ENCODE measurements at places on chromosomes 12 and 14. TPM values are rescaled to one million over a fixed set of nuclear protein-coding genes. Genes with fewer than 3 reads are reported as not detected.

The PZP gene
- total RNA-seq: not detected

The OR4Q3 gene
- not detected for total RNA-seq

The MLXIP gene
- 21.1 TPM for total RNA-seq

The SERPINA9 gene
- total RNA-seq: not detected

The TSPAN19 gene
- 0.49 TPM for total RNA-seq

DNA sequence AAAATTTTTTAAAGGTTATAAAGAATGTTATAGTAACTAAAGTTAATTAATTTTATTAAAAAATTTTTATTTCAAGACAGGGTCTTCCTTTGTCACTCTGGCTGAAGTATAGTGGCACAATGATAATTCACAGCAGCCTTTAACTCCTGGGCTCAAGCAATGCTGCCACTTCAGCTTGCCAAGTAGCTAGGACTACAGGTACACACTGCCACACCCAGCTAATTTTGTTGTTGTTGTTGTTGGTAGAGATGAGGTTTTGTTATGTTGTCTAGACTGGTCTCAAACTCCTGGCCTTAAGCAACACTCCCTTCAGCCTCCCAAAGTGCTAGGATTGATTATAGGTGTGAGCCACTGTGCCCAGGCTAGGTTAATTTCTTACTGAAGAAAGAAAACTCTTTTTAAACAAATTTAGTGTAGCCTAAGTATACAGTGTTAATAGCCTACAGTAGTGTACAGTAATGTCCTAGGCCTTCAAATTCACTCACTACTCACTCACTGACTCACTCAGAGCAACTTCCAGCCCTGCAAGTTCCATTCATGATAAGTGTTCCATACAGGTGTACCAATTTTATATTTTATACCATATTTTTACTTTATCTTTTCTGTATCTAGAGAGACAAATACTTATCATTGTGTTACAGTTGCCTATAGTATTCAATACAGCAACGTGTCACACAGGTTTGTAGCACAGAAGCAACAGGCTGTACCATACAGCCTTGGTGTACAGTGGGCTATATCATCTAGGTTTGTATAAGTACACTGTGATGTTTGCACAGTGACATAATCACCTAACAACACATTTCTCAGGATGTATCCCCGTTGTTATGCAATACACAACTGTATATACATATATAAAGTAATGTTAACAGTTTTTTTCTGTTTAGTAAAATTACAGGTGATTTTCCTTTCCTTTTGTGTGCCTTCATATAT is 24.7 kb upstream of the DNAAF2 start:
- DNase-seq: no peak

- DNase-seq: no peak
These were observed 145.7 kb downstream of the CHST11 start for GRCh38 chr12:104602406-104602805.

DNA sequence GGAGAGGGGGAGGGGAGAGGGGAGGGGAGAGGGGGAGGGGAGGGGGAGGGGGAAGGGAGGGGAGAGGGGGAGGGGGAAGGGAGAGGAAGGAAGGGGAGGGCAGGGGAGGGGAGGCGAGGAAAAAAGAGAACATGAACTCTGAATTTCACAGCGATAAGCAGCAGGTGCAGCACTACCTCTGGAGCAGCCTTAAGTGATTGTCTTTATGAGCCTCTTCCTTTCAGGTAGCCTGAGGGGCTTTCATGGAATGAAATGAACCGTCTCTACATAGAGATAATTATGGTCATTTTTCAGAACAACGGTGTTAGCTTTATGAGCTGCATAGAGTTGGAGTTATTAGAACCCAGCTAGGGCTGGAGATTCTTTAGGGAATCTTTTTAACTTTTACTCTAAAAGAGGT is 18.1 kb upstream of the PTCSC3 start:
- no peak for DNase-seq

DNA sequence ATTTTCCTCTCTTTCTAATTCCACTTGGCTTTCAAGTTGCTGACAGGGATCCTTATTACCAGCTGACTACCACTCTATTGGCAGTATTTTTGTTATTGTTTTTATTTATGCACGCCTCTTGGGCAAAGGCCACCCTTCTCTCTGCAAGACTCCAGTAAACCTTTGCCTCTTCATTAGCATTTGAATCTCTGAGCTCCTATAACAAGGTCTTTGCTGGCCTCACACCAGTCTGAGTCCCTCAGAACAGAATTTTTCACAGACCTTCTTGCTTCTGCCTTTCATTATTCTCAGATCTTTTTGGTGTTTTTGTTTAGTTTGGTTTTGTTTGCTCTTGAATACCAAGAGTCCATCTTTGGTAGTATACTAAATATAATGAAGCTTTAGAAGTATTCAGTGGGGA is 145.9 kb downstream of the PDZRN4 start:
- no peak for DNase-seq

- peak; percentile 78 for DNase-seq
These were observed 129.6 kb downstream of the NCOR2 start for GRCh38 chr12:124437617-124438436.

DNA sequence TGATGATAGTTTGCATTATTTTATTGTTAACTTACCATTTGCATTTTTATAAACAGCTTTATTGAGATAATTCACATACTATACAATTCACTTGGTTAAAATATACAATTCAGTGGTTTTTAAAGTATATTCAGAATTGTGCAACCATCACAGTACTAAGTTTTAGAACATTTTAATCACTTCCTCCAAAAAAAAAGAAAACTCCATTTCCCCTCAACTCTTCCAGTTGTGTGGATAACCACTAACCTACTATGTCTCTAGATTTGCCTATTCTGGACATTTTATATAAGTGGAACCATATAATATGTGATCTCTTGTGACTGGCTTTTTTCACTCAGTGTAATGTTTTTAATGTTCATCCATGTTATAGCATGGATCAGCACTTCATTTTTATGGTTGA is 41.3 kb downstream of the WNK1 start:
- no peak for DNase-seq

DNA sequence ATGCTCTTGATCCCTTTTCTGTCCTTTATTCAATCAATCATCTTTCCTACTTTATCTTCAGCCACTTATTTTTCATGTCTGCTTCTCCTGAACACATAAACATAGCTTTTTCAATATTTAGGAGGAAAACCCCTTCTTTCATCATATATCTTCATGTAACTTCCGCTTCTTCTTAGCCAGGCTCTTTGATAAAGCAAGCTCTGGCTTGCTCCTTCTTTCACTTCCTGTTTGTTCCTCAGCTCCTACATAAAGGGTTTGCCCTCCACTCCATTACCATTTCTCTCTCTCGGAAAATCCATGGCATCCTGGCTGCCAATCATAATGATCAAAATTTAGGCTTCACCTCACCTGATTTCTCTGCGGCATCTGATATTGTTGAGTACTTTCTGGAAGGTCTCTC is 33.7 kb upstream of the HELB start:
- DNase-seq: no peak

DNA sequence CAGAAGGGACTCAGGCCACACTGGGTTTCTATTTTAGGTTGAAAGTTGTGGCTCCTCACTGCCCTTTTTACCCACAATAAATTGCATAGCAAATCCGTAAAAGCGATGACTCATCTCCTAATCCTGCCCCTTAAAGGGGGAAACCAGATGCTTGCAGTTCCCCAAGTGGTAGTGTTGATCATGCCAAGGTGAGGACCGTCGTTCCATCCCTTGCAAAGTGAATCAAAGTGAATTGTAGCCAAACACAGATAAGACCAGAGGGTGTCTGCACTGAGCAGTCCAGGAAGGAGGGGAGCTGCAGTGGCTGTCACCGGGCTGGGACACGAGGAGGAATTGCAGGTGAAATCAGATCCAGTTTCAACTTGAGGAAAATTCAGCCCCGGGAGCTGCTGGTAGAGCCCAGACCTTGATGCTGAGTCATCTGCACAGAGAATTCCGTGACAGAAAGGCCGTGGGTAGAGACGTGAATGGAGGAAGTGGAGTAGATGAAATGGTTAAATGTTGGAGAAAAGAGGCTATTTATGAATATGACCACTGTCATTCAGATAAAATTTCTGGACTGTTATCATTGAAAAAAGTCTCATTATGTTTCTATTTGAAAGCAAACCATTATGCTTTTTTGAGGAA is 44.2 kb upstream of the MMP17 start:
- peak; percentile 66 for DNase-seq

DNA sequence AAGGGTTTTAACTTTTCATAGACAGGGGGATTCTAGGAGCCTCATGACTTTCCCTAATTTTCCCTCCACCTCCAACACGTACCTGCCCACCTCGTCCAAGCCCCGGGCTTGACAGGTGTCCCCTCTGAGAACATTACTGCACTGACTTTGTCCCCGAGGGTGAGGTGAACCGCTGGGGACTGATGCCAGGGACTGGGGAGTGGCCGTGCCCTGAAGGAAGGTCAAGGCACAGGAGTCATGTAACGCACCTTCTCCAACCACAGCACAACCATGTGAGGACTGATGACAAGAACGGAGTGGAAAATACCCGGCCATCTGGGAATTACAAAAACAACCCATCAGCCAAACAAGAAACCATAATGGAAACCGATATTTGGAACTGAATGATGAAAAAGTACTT is 214.7 kb upstream of the C14orf180 start:
- DNase-seq: no peak

DNA sequence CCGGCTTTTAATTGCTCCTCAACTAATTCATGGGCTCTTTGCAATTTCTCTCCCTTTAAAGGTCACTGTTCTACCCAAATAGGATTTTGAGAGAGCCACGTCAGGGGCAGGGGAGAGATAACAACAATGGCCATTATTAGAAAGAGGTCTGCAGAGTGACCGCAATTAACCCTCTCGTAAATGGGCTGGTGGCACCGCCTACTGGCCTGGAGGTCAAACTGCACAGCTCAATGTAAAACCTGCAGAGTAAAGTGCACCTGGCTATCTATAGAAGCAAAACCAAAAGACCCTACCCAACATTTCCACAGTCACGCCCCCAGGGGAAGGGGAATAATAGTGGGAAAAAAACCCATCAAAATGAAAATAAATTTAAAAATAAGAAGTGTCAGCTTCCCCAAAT is 21.6 kb upstream of the CLEC4E start:
- no peak for DNase-seq

GRCh38 chr12:121806546-121807423 is 3.0 kb downstream of the SETD1B start:
- DNase-seq: no peak

GRCh38 chr12:76083246-76083903 is 1.1 kb downstream of the NAP1L1 start:
- DNase-seq: no peak

DNA sequence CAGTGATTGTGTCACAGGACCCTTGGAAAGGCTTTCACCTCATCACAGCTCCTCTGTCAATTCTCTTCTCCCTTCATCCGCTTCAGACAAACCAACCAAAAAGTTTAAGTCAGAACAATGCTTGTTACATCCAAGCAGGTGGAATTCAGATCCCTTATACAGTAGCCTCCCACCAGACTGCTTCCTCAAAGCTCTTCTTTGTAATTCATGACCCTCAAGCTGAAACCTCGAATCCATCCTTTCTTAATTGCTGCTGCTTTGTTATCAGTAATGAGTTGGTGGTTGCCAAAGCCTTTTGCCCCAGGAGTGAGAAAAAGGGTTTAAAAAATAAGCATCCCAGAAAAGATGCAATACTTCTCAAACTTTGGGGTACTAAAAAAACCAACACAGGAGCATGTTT is 9.5 kb downstream of the BEST3 start:
- DNase-seq: peak; percentile 4

DNA sequence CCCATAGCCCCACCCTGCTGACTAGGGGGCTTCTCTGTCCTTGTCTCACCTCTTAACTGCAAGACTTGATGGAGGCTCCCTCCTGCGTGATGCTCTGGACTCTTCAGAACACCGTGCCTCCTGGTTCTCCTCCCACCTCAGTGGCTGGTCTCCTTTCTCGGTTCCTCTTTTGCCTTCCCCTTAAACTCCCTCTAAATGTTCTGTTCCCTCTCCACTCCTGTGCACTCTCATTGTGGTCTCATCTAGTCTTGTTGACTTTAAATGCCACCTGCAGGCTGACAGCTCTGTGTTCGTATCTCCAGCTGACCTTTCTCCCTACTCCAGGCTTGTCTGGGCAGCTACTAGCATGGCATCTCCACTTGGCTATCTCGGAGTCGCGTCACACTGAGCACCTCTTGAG is 28.3 kb downstream of the DYNC1H1 start:
- DNase-seq: no peak

- no peak for DNase-seq
These were observed 1.6 kb downstream of the ZFC3H1 start for GRCh38 chr12:71661977-71662530.

- DNase-seq: no peak
These were observed 25.4 kb downstream of the EML1 start for GRCh38 chr14:99818503-99819036.

- DNase-seq: no peak
These were observed 79.7 kb downstream of the FGD4 start for GRCh38 chr12:32478858-32479725.

DNA sequence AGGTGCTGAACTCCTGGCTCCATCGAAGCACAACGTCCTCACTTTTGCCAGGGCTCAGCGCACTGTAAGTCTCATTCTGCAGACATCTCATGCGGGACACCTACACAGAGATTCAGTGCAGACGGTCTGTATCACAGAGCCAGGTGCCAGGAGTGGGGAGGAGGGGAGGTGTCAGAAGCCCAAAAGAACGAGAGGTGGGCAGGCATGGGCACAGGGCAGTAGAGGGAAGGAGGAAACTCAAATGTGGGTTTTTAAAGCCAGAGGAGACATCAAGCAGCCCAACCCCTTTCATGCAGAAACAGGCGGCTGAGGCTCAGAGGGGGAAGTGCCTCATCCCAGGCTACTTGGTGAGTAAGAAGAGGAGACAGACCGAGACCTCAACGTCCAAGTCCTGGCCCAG is 2.5 kb upstream of the LPAR5 start:
- no peak for DNase-seq

DNA sequence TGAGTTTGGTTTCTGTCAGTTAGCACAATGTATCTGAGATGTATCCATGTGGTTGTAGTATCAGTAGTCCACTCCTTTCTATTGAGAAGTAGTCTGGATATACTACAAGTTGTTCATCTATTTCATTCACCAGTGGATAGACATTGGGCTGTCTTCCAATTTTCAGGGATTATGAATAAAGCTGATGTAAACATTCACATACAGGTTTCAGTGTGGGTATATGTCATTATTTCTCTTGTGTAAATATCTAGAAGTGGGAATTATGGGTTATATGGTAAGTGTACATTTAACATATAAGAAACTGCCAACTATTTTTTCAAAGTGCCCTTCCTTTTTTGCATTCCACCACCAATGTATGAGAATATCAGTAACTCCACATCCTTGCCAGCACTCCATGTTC is 35.9 kb downstream of the PHLDA1 start:
- DNase-seq: no peak

GRCh38 chr12:76929499-76929898 is 50.7 kb upstream of the CSRP2 start:
- DNase-seq: no peak

GRCh38 chr12:78146365-78146772 is 315.7 kb downstream of the NAV3 start:
- peak; percentile 51 for DNase-seq

DNA sequence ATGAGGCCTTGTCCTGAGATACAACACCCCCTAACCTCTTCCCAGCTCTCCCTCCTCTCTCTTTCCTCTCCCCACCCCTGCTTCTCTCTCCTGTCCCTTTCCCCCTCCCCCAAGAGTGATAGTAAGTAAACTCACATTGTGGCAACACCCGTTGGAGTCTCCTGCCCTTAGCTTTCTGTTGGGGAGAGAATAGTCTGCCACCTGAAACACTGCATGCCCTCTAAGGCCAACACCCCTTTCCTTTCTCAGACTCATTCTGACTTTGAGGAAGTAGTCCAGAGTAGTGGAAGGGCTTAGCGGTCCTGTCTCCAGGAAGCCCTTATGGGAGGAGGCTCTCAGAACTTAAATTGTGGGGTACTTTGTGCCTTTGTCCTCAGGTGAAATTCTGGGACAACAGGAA is 95.2 kb downstream of the PRKCH start:
- no peak for DNase-seq

- no peak for DNase-seq
These were observed 6.0 kb downstream of the TMEM229B start for GRCh38 chr14:67482231-67483164.

Data from SJCRH30 (cell line).